ENCODE measurements at places on chromosomes 13 and 19.
A peak's percentile ranks its signal among the peaks of the same experiment; 100 is the strongest.

- no peak for DNase-seq
These were observed 17.3 kb downstream of the C13orf46 start for GRCh38 chr13:113956571-113956970.

DNA sequence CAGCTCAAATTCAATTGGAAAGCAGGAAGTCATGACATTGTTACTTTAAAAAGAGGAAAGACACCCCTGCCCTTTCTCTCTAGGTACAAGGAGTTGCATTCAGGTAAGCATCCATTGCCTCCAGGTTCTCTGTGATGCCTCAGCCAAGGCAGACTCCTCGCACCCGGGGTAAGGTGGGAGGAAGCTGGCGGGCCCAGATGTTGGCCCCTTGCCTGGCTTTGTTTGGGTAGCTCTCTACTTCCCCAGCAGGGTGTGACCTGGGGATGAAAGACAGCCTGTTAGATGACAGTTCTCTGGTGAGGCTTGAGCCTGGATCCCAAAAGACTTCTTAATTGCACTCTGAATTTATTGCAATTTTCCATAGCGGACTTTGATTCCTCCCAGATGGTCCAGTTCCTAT is 25.6 kb downstream of the SHISA2 start:
- DNase-seq, result no peak

DNA sequence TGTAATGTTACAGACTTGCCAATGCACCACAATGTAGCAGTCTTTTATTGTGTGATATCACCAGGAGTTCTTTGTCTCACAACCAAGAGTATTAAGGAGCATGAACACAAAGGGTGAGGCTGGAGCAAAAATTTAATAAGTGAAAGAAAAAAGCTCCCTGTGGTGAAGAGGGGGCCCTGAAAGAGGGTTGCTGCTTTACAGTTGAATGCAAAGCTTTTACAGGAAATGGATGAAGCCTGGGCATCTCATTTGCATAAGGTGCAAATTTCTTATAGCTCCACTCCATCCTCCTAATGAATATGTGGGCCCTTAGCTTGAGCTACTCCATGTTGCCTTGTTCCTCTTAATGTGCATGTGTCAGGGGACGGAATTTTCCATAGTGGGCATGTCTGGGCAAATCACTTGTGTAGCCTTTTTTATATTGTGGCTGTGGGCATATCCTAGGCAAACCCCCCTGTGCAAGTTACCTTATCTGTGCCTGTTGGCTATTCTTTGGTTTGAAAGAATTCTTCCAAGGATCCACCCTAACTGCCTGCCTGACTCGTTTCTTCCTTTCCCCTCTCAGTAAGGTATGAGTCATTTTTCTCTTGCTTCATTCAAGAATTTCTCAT is 45.3 kb upstream of the TRPC4 start:
- DNase-seq, result no peak

- peak; percentile 22 for DNase-seq
These were observed 8.8 kb upstream of the CACNG6 start for GRCh38 chr19:53982611-53983010.

DNA sequence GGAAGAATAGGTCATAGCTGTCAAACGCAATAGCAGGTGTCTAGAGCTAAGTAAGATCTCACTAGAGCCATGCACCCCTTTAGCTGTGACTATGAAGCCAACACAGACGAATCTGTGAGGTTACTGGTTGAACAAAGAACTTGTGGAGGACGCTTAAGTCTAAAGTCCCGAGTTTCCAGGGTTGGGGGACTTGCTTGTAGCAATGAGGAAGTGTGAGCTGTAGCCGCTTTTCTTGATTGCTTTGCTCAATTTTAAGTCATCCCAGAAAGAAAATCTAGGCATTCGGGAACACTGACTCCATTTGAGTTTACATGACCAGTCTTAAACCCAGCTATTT is 1.6 kb downstream of the GPC5 start:
- DNase-seq, result no peak

GRCh38 chr13:46361276-46361934 is 25.6 kb downstream of the RUBCNL start:
- no peak for DNase-seq

GRCh38 chr19:10550336-10550735 is 6.6 kb downstream of the ATG4D start:
- DNase-seq, result no peak

DNA sequence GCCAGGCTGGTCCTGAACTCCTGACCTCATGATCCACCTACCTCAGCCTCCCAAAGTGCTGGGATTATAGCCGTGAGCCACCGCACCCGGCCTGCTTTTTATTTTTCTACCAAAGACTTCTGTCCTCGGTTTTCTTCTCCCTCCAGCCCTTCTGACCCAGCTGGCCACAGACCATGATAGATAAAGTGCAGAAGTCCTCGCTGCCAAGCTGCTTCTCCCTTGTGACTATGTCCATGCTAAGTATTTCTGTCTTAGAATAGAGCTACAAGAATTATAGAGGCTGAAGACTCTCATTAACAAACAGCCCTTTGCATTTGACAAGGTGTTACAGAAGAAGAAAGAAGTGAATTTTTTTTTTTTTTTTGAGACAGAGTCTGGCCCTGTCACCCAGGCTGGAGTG is 15.4 kb upstream of the MAP3K10 start:
- DNase-seq, result no peak

DNA sequence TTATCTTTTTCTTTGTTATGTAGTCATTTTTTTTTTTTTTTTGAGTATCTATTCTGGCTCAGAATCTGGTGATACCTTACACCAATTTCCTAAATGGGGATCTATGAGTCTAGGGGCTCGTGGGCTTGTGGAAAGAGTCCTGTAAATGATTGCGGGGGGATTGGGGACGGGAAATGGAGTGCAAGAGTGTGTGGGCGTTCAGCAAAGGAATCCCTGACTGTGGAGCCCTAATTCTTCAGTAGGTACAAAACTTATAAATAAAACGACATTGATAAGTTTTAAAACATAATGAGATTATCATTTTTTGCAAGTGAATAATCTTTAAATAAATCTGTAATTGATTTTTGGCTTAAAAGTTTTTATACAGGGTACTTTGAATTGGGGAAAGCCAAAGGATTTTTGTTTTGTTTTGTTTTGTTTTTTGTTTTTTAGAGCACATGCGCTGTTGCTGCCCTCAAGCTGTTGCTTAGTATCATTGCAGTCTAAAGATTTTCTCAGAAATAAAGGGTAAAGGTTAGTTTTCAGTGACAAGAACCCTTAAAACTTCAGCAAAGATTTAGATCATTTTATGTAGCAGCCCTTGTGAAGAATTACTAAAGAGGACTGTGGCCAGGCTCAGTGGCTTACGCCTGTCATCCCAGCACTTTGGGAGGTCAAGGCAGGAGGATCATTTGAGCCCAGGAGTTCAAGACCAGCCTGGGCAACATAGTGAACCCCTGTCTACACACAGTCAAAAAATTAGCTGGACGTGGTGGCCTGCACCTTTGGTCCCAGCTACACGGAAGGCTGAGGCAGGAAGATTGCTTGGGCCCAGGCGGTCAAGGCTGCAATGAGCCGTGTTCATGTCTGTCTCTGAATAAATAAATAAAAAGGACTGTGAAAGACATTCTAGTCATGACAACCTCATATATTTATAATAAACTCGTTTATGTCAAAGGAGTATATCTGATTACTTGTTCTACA is 1.7 kb downstream of the ERCC5 start:
- peak; percentile 26 for DNase-seq

- DNase-seq, result no peak
These were observed 46.0 kb downstream of the ABCC4 start for GRCh38 chr13:95255072-95255732.

DNA sequence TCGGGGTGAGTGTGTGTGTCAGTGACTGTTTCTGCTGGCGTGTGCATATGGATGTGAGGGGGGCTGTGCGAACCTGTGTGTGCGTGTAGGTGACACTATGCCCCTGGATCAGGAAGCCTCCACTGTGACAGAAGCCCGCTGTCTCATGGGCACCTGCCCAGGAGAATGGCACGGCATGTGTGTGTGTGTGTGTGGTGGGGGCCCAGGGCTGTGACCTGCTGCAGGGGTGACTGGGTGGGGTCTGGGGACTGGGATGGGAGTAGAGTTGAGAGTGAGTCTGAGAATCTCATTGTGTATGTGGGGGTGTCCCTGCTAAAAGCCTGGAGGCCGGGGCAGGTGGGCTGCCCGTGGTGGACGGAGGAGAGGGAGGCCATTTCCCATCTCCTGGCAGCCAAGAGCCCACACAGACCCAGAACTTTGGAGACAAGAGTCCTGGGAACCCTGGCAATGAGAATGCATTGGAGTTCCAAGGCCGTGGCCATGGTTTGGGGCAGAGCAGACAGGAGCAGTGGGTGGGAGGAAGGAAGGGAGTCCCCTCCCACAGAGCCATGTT is 6.4 kb upstream of the TPM4 start:
- no peak for DNase-seq

GRCh38 chr13:99861771-99862170 is 109.8 kb downstream of the ZIC5 start:
- no peak for DNase-seq

- no peak for DNase-seq
These were observed 17.2 kb upstream of the ZNF8 start for GRCh38 chr19:58261600-58261967.

- DNase-seq, result peak; percentile 90
These were observed 102.0 kb downstream of the ERCC5 start for GRCh38 chr13:102947745-102948405.

DNA sequence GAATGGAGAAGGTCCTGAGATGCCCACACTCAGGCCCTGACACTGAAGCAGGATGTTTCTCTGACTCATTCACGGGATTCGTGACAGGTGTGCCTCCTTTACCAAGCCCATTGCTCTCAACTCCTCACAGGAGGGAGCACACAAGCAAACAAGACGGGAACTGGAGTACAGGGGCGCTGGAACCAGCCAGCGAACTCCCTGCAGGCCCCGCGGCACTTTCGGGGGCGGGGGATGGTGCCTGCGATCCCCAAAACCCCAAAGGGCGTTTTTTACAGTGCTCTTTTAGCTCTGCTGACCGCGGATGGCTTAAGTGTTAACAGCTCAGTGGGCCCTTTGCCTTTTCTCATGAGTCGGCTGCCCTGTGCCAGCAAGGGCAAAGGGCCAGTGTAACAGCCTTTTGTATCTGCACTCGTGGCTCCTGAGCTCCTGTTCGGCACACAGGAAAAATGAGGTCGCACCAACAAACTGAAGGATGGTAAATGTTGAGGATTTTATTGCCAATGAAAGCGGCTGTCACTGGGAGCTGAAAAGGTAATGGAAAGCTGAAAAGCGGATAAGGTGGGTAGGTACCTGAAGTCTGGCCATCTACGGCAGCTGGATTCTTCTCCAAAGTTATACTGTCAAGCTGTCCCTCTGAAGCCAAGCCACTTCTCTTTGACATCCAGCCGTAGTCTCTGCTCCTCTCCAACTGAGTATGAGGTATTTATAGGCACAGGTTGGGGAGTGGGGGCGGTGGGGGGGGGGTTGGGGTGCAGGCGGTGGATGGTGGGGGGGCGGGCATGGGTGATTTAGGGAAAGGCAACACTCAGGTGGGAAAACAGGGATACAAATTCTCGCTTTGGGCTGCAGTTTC is 65.0 kb upstream of the TRPC4 start:
- DNase-seq, result no peak

DNA sequence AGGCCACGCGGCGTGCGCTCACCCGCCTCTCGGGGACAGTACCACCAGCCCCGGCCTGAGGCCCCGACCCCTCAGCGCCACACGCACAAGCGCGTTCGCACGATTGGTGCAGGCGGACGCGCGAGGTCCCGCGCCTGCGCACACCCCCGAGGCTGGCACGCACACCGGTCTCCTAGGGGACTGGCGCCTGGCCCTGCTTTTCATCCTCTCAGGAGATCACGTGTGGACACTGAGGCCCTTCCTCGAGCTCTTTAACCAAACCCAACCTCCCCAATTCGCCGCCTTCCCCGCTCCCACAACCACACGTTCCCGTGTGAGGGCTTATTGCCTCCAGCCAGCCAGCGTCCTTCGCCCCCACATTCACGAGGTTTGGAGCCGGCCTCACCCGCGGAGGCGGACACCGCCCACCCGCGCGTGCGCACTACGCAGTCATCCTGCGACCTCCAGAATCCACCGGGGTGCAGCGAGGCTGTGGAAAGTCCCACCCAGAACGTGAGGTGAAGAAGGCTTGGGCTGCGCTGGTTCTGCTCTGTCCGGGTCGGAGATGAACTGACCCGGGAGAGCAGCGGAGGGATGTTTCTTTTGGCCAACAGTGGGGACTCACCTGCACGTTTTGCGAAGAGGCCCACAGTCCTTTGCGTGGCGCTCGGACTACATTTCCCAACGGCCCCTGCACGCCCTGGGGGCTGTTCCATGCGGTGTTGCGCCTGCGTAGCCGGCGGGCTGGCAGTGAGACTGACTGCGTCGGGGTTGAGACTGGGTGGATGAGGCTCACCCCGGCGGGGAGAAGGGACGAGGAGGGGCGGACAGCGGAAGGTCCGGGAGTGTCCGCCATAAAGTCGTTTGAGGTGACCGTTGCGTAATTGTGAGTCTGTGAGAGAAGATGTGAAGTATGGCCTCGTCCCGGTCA is 539 bp upstream of the ZNF667 start:
- peak; percentile 87 for DNase-seq

DNA sequence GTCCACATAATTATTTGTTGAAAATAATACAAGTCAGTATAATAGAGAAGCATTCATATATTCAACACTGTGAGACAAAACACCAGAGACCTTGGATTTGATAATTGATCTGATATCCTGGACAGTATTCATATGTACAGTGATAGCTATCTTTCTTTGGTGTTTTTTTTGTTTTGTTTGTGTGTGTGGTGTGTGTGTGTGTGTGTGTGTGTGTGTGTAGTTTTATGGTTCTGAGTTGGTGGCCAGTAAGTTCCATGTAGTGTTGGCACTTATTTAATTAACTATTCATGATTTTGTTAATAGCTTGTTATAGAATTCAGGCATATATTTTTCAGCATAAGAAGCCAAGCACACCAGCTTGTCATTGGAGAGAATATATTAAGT is 1.6 kb upstream of the ANGPTL6 start:
- DNase-seq, result no peak

GRCh38 chr13:34201050-34201913 is 383.3 kb downstream of the RFC3 start:
- no peak for DNase-seq

GRCh38 chr19:47057328-47057727 is 8.9 kb upstream of the TMEM160 start:
- no peak for DNase-seq

- no peak for DNase-seq
These were observed 327.3 kb downstream of the COG6 start for GRCh38 chr13:39982745-39983144.

DNA sequence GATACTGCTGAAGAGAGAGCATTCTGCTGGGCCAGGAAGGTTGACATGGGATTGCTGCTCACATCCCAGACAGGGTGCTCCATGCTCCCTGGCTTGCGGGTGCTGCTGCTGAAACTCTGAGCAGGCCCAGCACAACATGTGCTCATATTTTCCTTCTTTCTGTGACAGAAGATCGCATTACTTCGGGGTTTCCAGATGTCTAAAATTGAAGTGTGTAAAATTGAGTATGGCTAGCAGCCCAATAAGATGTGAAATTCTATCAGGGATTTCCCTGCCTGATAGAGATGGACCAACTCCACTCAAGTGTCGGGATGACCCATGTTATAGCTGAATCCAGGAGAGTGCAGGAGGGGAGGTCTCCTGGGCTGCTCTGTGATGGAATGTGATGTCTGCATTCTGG is 55.6 kb upstream of the KL start:
- DNase-seq, result no peak

- DNase-seq, result peak; percentile 49
These were observed 4.6 kb upstream of the SIGLEC10 start for GRCh38 chr19:51422053-51422448.

Data from NCI-H526 treated with DMSO at 0.1 percent for 48 hours (cell line).